Stimulated activated CD4-positive, alpha-beta T cell treated with anti-CD3 and anti-CD28 coated beads, Interleukin-15, amount 100 ng/mL, for 1 hour (primary cell): ENCODE measurements at places on chromosomes 1 and 21.

- no peak for DNase-seq
Observed at GRCh38 chr1:27752360-27752759, 20.7 kb upstream of the STX12 start.

DNA sequence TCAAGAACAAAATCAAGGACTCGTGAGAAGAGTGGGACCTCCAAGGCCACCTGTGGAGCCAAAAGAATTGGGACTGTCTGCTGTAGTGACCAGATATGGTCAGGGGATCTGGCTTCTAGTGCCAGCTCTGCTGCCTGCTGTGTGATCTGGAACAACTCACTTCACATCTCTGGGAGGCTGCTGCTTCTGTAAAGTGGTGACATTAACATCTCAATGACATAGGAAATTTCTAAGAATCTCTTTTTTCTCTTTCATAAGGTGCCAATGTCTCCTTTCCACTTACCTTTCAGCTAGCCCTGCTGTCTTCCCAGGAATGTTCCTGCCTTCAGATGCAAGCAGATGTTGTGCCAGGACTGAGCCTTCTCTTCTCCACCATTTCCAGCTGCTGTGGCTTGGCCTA lies 5.0 kb upstream of the SRSF4 start:
- DNase-seq: no peak

GRCh38 chr1:107359472-107360241 lies 218.8 kb downstream of the NTNG1 start:
- no peak for DNase-seq

DNA sequence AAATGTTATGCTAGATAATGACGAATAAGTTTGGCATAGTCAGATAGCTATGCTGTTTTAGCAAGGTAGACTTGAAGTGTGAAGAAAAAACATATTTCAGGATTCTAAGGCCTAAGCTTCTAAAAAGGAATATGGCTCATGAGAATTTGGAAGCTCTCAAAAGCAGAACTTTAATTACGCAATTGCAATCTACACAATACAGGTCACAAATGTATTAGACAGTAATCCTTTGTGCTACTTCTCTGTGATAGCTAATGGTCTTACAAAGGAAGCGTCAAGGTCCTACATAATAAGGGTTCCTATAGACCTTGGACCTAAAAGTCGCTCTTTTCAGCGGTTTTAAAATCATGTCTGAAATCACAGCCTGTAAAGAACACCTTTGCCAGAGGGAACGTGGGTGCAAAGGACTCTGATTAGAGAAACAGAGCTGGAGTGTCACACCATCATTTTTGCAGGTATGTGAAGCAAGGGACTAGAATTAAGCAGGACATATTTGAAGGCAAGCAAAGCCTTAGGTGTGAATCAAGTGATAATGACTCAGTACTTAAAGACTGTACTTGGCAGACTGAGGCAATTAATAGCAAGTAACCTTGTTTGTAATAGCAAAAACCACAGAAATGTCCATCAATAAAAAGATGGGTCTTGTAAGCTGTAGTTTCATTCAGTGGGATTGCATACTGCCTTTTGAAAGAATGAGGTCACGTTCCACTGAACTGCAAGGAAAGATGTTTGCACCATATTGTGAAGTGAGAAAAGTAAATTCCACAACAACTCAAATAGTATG lies 420.2 kb downstream of the KCTD3 start:
- no peak for DNase-seq

DNA sequence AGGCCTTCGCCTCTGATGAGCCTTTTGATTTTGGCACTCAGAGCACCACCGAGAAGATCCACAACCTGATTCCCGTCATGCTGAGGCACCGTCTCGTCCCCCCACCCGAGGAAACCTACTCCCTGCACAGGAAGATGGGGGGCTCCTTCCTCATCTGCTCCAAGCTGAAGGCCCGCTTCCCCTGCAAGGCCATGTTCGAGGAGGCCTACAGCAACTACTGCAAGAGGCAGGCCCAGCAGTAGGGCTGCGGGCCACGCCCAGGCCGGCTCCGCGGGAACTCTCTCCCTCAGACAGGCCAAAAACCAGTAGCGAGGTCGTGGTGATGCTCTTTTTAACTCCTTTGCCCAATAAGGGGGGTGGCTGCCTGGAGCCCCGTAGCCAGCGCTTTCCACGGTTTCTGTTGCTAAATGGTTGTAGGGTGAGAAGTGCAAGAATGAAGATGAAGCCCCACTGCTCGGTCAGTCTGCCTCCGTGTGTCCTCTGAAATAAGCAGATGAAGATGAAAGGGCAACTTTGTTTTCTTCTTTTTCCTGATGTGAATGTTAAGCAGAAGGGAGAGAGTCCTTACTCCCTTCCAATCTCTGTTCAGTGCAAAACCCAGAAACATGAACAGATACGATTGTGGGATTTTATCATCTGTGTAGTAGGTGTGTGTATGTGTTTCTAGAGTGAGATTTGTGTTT lies 46.5 kb downstream of the COQ8A start:
- no peak for DNase-seq
